Hepatic stellate cell (primary cell): ENCODE measurements at places on chromosomes 7 and 10.

GRCh38 chr7:30596721-30597120 is 2.0 kb downstream of the GARS1 start:
- DNase-seq, result peak; percentile 12

DNA sequence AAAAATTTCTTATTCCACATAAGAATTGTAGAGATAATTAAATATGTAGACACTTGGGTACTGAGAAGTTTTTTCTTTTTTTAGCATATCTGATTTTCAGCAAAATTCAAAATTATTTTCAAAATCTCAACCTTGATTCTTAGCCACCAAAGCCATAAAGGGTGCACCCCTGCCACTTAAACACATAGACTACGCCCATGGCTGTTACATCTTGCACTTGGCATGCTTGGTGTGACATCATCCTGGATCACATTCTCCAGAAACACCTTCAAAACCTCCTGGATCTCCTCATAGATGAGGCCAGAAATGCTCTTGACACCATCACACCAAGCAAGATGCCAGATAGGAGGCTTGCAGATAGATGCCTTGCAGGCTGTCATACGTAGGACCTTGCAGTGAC is 89.1 kb upstream of the KLF14 start:
- DNase-seq, result no peak

DNA sequence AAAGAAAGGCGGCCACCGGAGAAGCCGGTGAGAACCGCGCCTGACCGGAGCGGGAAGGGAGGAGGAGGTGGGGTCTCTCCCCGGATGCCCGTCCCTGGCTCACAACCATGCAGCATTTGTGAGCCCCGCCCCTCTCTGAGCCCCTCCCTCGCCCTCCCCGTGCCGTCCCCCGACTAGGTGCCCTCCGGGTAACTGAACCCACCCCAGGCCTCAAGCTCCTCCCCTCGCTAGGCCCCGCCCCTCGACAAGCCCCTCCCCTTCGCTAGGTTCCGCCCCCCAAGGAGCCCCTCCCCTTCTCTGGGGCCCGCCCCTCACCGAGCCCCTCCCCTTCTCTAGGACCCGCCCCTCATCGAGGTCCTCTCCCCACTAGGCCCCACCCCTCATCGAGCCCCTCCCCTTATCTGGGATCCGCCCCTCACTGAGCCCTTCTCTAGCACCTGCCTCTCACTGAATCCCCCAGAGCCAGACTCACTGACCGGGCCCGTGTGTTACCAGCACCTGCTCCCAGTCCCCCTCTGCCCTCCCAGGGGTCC is 42.2 kb upstream of the HSPB1 start:
- peak; percentile 43 for DNase-seq

DNA sequence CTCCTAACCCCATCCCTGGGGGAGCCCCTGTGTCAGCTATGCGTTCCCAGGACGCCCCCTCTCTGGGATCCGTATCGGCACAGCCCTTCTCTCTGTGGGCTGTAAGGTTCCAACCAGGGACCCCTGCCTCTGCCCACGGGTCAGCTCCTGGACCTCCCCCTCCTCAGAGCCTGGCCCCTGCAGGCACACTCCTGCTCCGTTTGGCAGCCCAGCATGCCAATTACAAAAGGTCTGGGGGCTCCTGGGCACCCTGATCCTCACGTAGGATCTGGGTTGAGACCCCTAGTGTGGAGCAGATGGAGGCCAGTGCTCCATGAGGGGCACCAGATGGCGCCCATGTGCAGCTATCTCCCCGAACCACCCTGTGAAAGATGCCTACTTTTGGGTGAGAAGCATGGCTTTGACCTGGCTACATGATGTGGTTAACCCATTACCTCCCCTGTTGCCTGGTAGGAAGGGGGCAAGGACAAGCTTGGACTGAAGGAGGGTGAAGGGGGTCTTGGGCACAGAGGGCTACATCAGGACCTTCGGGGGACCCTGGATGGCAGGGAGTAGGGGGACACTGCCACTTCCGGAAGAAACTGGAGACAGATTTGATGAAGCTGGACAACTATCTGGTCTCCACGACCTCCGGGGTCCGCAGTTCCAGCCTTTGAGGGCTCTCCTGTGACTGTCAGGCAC is 9.0 kb downstream of the TACR2 start:
- no peak for DNase-seq

GRCh38 chr10:74728225-74728624 is 98.2 kb upstream of the KAT6B start:
- no peak for DNase-seq

DNA sequence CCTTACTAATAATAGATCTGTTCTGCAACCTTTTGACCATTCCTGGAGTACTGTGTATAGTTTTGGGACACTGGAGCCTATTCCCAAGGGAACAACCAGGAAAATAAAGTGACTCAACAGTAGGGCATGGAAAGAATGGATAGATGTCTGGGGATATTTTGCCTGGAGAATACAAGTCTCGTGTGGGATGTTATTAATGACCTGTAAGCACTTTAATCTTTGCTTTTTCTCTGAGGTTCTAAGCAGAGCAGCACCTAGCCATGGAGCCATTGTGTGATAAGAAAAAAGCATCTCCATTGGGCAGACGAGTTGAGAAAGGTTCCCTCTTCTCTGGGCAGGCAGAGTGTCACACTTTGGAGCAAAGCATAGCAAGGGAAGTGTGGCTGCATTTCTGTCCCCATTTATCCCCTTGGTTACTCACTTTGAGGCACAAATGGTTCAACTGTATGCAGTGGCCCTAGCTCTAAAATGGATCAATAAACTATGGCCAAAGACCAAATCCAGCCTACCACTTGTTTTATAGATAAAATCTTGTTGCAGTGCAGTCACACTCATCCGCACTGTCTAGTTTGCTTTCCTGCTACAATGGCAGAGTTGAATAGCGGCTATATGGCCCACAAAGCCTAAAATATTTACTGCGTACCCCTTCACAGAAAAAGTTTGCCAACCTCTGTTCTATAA is 21.0 kb upstream of the CCDC71L start:
- peak; percentile 61 for DNase-seq

GRCh38 chr7:92446869-92447344 is 375 bp upstream of the GATAD1 start:
- DNase-seq, result no peak
